ENCODE measurements at places on chromosomes 12 and 14. TPM values are rescaled to one million over a fixed set of nuclear protein-coding genes. Genes with fewer than 3 reads are reported as not detected.
A peak's percentile ranks its signal among the peaks of the same experiment; 100 is the strongest.

The ACOT6 gene
- not detected for total RNA-seq

DNA sequence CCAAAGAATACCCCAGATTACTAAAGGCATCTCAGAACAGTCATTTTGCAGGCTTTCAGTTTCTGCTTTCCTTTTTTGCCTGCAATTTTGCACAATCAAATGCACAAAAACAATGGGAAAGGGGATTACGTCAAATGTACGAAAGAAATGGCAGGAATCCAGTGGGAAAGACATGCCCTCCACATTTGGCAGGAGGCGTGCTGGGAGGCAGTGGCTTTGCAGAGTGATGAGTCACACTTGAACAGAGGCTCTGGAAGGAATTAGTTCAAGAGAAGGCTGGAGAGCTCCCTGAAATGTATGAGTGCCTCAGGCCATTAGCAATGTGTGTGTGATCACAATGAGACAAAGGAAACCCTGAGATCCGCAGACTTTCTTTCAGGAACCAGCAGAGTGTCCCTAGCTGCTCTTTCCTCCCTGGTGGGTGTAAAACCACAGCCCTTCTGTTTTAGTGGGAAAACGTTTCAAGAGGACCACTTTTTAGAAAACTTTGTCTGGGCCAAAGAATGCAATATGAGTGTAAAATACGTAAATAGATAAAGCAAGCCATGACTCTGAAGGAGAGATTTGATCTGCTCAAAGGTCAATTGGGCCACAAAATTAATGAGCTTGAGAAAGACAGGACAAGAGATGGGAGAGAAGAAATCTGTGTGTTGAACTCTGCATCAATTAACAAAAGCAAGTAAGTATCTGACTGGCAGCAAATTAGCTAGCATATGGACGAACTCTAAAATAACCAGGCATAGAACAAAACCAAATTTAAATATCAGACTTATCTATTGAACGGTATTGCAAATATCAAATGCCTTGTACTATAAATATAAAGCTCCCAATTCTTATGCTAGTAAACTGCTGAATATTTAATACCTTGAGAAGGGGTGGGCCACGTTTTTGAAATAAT is 155.4 kb upstream of the PDE3A start:
- no peaks in the 10 kb centered on the region for H3K27me3 ChIP-seq
- peak; percentile 93 for DNase-seq
- no peak overlapping the region for H3K4me3 ChIP-seq
- H3K27ac ChIP-seq: no peak overlapping the region
- H3K4me1 ChIP-seq: no peaks in the 10 kb centered on the region

The SIX1 gene
- 0.17 TPM for total RNA-seq

- no peak overlapping the region for H3K27ac ChIP-seq
- no peaks in the 10 kb centered on the region for H3K36me3 ChIP-seq
- DNase-seq: no peak
- no peaks in the 10 kb centered on the region for H3K27me3 ChIP-seq
- H3K4me3 ChIP-seq: no peak overlapping the region
Observed at GRCh38 chr12:99026332-99027054, 381.4 kb downstream of the APAF1 start.

DNA sequence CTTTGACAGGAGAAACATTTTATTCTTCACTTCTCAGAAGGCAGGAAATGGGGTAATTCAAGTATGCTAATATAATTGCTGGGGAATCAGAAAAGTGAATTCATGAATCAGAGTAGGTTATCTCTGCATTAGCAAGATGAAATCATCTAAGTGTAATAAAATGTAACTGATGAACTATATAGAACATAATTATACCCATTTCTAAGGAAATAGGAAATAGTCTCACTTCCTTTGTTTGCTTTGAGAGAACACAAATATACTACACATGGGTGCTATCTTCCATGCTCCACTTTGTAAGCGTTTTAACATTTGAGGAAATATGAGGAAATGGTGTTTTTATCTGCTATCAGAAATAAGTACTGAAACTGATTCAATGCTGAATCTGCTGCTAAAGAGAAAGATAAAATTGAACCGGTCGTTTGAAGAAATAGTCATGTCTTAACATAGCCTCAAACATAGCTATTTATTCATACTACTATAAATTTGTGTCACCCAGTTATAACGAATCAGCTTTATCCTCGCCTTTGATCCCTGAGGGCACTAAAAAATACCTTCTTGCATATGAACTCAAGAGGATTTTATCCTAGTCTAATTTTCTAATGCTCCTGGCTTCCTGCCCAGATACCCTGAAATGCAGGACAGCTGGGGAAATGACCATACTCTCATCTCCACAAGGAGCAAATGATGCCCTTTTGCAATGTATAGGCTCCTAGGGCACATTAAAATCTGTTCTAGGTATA is 696.0 kb downstream of the C12orf50 start:
- H3K27me3 ChIP-seq: no peaks in the 10 kb centered on the region
- H3K4me3 ChIP-seq: no peak overlapping the region
- H3K4me1 ChIP-seq: no peaks in the 10 kb centered on the region
- no peak overlapping the region for H3K27ac ChIP-seq
- no peaks in the 10 kb centered on the region for H3K36me3 ChIP-seq

The BIN2 gene
- total RNA-seq: not detected

GRCh38 chr14:59200195-59200594 is 11.7 kb downstream of the DAAM1 start:
- no peaks in the 10 kb centered on the region for H3K4me1 ChIP-seq
- H3K27me3 ChIP-seq: no peaks in the 10 kb centered on the region
- no peaks in the 10 kb centered on the region for H3K36me3 ChIP-seq
- no peak overlapping the region for H3K4me3 ChIP-seq

GRCh38 chr12:76777765-76778216 is 13.9 kb downstream of the ZDHHC17 start:
- H3K4me1 ChIP-seq: peaks cover 12% of the 10 kb centered on the region
- no peak overlapping the region for H3K4me3 ChIP-seq
- no peak overlapping the region for H3K27ac ChIP-seq

The ESR2 gene
- 0.11 TPM for total RNA-seq

DNA sequence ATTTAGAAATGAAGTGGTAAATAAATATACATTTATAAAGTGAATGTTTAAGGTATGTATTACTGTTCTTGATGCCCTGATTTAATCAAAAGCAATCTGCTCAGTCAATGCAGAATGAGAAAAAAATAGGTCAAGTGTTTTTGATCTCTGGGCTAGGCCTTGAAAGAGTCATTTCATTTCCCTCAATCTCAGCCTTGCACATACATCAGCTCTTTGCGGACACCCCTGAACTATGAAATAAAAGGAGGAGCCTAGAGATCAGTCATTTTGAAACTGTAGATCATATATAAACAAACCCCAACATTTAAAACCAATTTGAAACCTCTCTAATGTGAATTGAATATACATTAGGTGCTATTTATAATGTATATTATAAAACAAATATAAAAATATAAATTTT is 42.5 kb downstream of the ATG2B start:
- no peak overlapping the region for H3K4me3 ChIP-seq
- H3K4me1 ChIP-seq: no peaks in the 10 kb centered on the region
- no peak overlapping the region for H3K27ac ChIP-seq
- no peaks in the 10 kb centered on the region for H3K27me3 ChIP-seq
- DNase-seq: no peak

The KRT78 gene
- not detected for total RNA-seq

DNA sequence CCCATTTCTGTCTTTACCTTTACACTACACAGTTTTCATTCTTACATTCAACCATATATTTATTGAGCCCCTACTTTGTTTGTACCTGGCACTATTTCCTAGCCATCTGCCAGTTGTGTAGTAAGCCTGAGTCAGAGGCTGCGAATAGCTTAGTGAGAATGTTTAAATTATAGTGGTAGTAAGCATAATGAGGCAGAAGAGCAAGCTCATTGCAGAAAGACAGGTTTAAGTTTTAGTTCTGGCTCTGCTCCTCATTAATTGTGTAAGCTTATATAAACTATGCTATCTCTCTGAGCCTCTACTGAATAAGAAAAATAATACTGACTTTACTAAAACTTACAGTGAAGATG is 123.5 kb downstream of the NAV3 start:
- no peaks in the 10 kb centered on the region for H3K27me3 ChIP-seq
- H3K4me1 ChIP-seq: no peaks in the 10 kb centered on the region
- no peak for DNase-seq
- H3K4me3 ChIP-seq: no peak overlapping the region
- no peak overlapping the region for H3K27ac ChIP-seq

The TAS2R50 gene
- total RNA-seq: 0.77 TPM

The IL26 gene
- total RNA-seq: not detected

- H3K4me3 ChIP-seq: no peak overlapping the region
- H3K27me3 ChIP-seq: no peaks in the 10 kb centered on the region
- no peak for DNase-seq
- no peaks in the 10 kb centered on the region for H3K4me1 ChIP-seq
Observed at GRCh38 chr12:67891596-67891995, 97.7 kb upstream of the IFNG-AS1 start.

The MAP1LC3B2 gene
- total RNA-seq: 1.5 TPM

DNA sequence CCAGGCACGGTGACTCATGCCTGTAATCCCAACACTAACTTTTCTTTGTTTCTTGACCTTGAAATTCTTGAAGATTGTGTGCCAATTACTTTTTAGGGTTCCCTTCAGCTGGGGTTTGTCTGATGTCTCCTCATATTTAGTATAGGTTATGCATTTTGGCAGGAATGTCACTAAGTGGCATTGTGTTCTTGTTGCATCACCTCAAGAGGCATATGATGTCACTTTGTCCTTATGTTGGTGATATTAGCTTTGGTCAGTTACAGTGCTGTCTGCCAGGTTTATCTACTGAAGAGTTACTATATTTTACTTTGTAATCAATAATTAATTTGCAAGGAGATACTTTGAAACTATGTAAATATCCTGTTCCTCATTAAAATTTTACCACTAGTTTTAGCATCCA is 61.0 kb upstream of the BTG1 start:
- peaks cover 1% of the 10 kb centered on the region for H3K36me3 ChIP-seq
- no peak for DNase-seq
- no peak overlapping the region for H3K4me3 ChIP-seq
- H3K4me1 ChIP-seq: no peaks in the 10 kb centered on the region
- H3K27me3 ChIP-seq: no peaks in the 10 kb centered on the region

The TAS2R30 gene
- 2.0 TPM for total RNA-seq

- H3K27me3 ChIP-seq: no peaks in the 10 kb centered on the region
- H3K27ac ChIP-seq: no peak overlapping the region
- H3K4me3 ChIP-seq: no peak overlapping the region
- no peaks in the 10 kb centered on the region for H3K36me3 ChIP-seq
Observed at GRCh38 chr12:30908076-30908721, 18.3 kb upstream of the TSPAN11 start.

DNA sequence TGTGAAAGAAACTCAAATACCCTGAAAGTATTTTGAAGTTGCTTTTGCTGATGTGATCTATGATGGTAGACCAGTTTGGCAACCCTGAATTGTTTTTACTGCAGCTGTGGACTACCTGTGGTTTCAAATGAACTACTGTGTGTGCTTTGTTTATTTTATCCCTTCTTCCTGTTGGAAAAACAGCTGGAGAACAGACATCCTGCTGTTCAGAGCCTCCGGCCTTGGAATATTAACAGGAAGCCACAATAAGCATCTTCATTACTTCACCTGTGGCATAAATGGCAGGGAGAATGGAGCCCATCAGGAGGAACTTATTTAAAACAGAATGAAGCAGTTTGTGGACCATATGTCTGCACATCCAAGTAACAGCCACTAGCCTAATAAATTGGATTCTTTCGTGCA is 104.8 kb downstream of the DUSP6 start:
- H3K4me1 ChIP-seq: peaks cover 13% of the 10 kb centered on the region
- no peaks in the 10 kb centered on the region for H3K36me3 ChIP-seq
- H3K4me3 ChIP-seq: no peak overlapping the region
- H3K27me3 ChIP-seq: no peaks in the 10 kb centered on the region
- H3K27ac ChIP-seq: no peak overlapping the region

The ZFHX2 gene
- 19.4 TPM for total RNA-seq

DNA sequence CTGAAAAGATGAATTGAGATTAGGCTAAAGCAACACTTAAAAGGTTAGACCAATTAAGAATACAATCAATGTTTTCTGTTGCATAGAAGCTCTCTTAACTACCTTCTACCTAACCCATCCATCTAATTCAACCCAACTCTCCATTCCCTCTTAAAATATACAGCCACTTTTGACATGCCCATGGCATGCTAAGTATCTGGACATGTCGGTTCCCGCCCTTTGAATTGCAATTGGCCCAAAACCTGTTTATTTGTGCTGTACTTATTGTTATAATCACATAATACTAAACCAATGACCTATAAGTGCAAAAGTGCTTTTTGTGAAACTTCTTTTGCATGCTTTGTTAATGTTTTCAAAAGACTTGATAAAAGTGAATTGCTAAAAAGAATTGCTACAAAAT is 37.6 kb upstream of the APPL2 start:
- H3K4me1 ChIP-seq: no peaks in the 10 kb centered on the region
- H3K4me3 ChIP-seq: no peak overlapping the region
- H3K27ac ChIP-seq: no peak overlapping the region

DNA sequence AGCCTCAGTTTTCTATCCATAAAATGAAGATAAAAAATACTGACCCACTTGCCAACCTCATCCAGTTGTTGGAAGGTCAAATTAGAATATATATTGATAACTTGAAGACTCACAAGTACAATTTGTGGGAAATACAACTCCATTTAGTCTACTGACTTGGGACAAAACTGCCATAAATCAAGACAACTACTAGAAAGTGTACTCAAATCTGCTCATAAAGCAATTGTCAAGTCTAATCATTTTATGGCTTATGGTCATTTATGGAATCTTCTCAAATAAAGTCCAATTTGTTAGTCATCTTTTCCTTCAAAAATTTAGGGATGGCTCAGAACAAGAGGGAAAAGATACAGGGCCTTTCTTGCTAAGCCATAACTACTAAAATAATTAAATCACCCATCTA is 7.0 kb downstream of the BTG1 start:
- no peak overlapping the region for H3K27ac ChIP-seq
- H3K27me3 ChIP-seq: no peaks in the 10 kb centered on the region
- H3K36me3 ChIP-seq: peaks cover 7% of the 10 kb centered on the region
- H3K4me3 ChIP-seq: peak overlapping the region; percentile 22

The CMTM5 gene
- total RNA-seq: not detected

The GSC gene
- not detected for total RNA-seq

DNA sequence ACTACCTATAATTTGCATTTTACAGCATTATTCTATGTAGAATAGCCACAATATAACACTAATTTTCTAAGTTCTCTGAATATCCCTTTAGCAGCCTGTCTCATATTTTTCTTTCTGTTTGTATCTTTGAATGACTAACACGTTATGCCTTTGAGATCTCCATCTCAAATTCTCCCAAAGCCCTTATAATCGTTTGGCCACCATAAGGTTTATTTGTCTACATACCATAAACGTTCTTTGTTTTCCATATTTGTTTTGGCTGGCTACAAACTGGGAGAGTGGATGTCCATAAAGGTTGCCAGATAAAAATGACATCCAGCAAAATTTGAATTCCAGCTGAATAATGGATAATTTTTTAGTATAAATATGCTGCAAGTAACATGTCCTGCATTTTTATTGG is 203.7 kb downstream of the STXBP6 start:
- H3K4me1 ChIP-seq: no peaks in the 10 kb centered on the region
- H3K36me3 ChIP-seq: no peaks in the 10 kb centered on the region
- DNase-seq: no peak
- H3K27ac ChIP-seq: no peak overlapping the region

- no peaks in the 10 kb centered on the region for H3K27me3 ChIP-seq
- no peaks in the 10 kb centered on the region for H3K4me1 ChIP-seq
- H3K36me3 ChIP-seq: no peaks in the 10 kb centered on the region
- DNase-seq: no peak
- H3K27ac ChIP-seq: no peak overlapping the region
- H3K4me3 ChIP-seq: no peak overlapping the region
Observed at GRCh38 chr14:100739306-100739705, 12.6 kb downstream of the DLK1 start.
